ENCODE measurements at places on chromosomes 12 and 14.

DNA sequence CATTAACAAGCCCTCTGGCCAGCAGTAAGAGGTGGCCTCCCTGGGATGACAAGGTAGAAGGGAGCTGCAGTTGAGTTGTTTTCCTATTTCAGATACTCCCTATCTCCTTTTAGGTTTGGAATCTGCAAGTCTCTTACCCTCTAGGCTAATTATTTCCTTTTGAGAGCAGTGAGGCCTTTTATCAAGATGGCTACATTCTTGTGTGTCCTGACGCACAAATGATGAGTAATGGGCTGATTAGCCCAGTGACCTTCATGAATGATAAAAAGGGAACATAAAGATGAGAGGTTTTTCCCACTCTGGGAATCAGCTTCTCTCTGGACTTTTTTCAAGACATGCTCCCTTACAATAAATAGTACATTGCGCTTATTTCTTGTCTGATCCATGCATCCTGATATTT lies 22.9 kb downstream of the DYRK2 start:
- no peak for DNase-seq

DNA sequence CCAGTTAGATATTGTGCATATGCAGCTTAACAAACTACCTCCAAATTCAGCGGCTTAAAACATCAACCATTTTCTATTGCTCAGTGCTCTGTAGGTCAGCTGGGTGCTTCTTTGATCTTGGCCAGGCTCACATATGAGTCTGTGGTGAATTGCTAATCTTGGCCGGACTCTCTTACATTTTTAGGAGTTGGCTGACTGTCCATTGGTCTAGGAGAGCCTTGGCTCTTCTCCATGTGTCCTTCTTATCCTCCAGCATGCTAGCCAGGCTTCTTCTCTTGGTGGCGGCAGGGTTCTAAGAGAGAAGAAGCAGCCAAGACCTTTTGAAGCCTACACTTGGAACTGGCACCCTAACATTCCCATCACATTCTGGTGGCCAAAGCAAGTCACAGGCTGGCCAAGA lies 174.3 kb upstream of the PWP1 start:
- peak; percentile 72 for DNase-seq

DNA sequence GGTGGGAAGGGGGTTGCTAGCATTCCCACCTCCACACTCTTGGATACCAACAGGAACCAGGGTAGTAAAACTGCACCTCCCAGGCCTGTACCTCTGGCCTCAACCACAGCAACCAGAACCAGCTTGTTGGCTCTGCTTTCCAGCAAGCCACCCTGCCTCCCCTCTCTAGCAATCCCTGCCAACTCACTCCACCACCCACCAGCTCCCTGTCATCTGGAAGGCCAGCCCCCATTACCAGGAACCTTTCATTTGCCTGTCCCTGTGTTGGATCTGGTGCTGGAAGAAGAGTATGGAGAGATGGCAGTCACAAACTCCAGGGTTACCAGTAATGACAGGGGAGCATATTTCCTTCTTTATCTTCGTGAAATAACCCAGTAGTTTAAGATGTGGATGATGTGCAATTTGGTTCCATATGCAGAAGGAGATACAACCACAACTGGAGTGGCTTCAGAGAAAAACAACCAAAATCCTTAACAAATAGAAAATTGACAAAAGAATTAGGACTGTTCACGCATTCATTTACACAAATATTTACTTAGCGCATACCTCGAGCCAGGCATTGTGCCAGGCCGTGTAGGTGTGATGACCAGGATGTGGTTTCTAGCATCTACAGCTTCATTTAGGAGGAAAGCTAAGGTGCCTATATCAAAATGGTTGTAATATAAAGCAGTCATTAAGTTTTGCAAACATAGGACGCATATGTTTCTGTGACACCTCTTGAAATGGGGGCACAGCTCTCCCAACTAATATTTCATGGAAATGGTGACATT lies 3.4 kb downstream of the B4GALNT3 start:
- no peak for DNase-seq

- DNase-seq: no peak
These were observed 1.8 kb upstream of the AHNAK2 start for GRCh38 chr14:104979758-104980610.

DNA sequence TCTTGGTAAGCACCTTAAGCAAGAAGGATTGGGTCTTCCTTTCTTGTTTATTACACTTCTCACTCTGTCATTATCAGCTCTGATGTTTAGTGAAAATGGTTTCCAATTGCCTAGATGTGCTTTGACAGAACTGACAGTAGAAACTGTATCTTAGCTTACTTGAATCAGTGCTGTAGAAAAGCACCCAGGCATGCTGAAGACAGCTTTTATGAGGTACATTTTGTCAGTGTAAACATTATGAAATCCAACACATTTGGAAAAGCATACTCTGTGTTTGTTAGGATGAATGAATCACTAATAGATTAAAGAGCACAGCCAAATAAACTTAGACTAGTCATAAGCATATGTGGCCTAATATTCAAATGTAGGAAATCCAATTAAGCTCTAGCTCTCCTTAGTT lies 290.2 kb upstream of the NPAS3 start:
- DNase-seq: peak; percentile 49

DNA sequence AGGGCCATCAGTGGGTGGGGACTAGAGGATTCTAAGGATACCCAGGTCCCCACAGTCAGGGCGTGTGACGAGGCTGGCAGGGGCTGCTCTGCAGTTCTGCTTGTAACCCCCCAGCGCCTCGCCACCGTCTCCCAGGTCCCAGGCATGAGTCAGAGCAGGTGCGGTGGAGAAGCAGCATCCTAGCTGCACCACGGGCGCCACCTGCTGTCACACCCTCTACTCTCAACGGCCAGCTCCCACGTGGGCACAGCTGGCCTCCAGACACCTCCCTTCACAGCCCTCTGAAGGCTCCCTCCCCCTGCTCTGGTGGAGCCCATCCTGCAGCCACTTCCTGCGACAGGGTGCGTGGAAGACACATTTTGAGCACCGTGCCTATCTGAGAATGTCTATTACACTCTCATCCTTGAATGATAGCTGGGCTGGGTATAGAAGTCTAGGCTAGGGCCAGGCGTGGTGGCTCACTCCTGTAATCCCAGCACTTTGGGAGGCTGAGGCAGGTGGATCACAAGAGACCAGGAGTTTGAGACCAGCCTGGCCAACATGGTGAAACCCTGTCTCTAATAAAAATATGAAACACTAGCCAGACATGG lies 6.9 kb upstream of the NUDT14 start:
- no peak for DNase-seq

DNA sequence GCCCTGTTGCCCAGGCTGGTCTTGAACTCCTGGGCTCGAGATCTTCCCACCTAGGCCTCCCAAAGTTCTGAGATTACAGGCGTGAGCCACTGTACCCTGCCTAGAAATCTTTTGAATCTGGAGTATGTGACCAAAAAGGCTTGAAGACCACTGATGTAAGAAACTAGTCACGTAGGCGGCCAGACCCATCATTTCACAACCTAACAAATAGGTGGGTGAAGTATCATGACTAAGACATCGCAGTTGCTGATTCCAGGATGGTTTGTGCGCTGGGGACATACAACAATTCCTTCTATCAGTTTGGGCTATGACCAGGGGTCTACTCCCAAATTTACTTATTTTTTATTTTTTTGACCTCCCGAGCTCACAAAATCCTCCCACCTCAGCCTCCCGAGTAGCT lies 11.8 kb upstream of the CDK2AP1 start:
- no peak for DNase-seq

DNA sequence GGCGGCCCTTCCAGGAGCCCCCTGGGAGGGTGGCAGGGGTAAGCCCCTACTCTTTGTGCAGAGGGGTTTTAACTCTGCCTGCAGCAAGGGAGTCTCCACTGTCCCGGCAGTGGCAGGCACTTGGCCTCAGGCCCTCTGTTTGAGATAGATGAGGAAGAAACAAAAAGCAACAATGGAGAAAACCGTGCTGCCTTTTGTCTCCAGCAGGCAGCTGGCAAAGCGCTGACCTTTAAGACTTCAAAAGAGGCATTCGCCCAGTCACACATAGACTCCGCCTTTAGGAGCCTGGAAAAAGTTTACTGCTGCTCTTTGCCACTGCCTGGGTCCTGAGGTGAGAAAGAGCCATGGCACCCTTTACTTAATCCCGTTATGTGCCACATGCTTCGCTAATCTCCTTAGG lies 158.2 kb upstream of the NTF3 start:
- no peak for DNase-seq

- no peak for DNase-seq
These were observed 35.7 kb upstream of the NCOR2 start for GRCh38 chr12:124603100-124603541.

DNA sequence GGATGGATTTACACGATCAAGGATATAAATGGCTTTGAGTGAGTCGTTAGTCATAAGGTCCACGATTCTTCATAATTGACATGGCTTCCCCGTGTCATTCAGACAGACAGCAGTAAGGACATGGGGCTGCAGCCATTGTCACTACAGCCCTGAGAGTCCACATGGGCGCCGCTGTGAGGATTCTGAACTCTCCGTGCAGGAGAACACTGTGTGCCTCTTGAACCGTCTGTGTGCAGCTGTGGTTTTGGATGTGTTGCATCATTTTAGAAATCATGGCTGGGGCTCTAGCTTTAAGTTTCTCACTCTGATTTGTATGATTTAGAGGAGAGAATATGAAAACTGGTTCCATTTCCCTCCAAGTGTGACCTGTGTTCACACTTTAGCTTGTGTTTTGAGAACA lies 47.2 kb downstream of the NPAS3 start:
- no peak for DNase-seq

DNA sequence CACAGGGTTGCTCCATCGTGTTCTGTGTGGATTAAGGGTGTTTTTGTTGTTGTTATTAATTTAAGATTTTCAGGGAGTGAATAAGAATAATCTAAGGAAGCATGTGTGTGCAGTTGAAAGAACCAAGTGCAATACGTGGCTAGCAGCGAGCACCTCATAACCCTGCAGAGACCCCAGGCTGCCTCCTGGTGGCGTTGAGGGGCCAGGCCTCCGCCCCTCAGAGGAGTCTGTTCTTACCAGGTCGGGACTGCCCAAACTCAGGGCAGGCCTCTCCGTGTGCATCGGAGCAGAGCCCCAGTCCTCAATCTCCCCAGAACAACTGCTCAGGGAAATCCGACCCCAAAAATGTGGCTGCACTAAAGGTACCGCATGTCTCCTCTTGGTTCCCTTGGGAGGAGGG lies 36.8 kb downstream of the IL31 start:
- no peak for DNase-seq

DNA sequence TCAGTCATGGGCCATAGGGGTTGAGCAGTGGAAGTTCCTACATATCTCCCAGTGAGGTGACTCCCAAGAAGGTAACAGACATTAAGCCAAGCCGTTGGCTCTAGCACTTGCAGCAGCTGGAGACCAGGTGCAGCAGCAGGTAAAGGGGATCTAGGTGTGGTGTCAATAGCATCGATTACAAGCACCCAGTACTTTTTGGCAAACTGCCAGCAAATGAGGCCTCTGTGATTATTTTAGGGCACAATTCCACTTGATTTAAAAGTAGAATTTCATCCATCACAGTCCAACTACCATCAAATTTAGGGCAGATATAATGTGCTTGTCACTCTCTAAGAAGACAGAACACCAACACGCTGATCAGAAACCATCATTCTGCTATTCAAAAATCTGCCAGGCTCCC lies 224.1 kb upstream of the EGLN3 start:
- DNase-seq: no peak

DNA sequence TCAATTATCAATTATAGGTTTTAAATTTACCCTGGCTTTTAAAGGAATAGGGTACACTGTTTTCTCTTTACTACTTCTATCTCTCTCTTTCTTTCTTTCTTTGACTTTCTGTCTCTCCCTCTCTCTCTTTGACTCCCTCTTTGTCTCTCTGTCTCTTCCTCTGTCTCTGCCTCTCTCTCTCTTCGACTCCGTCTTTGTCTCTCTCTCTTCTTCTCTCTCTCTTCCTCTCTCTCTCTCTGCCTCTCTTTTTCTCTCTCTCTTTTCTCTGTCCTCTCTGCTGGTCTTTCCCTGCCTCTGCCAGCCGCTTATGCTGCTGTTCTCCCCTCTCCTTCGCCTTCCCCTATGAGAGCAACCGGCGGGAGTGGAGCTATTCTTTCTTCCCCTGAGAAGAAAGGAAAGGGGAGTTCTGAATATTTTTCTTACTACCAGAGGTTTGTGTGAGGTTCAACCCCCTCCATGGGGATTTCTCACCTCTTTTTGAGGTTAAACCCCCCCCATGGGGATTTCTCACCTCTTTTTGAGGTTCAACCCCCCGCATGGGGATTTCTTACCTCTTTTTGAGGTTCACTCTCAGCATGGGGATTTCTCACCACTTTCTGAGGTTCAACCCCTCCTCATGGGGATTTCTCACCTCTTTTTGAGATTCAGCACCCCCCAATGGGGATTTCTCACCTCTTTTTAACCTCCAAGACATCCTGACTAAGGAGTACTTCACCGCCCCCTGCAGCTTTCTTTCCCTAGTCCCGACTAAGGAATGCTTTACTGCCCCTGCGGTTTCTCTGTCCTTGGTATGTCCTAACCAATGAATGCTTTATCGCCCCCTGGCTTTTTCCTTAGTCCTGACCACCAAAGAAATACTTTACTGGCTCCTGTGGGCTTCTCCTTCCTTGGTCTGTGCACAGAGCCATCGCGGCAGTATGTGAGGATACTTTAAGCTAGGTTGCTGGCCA lies 27.4 kb upstream of the DDHD1 start:
- DNase-seq: no peak

GRCh38 chr12:60101715-60102114 lies 505.9 kb downstream of the SLC16A7 start:
- DNase-seq: peak; percentile 33

DNA sequence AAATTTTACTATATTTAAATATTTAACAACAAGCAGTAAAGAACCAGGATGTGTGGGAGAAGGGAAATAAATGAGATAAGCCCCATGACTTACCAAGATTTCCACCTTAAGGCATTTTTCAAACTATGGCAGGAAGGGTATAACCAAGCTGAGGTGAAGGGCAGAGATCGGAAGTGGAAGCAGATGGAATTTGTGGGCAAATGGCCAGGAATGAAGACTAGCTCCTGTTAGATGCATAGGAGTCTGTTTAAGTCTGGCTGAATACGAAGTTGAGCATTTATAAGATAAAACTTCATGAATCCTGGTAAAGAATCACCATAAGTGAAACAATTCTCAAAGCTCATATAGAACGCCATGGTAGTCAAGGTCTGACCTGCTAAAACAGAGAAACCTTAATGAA lies 163.5 kb downstream of the DIO2 start:
- DNase-seq: no peak

DNA sequence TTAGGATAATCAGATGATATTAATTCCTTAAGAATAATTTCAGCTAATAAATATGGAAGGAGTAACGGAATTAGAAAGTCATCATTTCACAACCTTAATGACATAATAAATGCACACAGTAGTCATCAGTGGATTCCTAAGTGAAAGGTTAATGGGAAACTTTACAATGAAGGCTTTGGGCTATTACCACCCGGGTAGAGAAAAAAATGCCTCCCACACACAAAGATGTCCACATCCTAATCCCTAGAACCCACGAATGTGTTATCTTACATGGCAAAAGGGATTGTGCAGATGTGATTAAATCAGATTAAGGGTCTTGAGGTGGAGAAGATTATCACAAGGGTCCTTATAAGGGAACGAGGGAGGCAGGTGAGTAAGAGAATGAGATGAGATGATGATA lies 5.6 kb downstream of the TMED10 start:
- DNase-seq: no peak
